ENCODE measurements at places on chromosomes 16 and 17.
A peak's percentile ranks its signal among the peaks of the same experiment; 100 is the strongest.

DNA sequence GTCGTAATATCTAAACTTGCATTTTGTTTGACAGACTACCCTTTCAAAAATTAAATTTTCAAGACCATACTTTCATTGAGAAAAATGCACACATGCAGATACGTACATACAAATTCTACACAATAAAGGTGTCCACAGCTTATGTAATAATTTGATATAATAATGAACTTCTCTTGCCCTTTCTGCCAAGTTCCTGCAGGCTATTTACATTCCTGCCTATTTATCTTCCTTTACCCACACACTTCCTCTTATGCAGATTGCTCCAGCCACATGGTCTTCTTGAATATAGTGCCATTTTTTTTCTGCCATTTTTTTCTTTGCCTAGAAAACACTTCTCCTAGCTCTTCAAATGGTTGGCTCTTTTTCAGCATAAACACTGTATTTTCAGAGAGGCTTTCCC is 826.9 kb upstream of the CDH8 start:
- DNase-seq, result no peak

DNA sequence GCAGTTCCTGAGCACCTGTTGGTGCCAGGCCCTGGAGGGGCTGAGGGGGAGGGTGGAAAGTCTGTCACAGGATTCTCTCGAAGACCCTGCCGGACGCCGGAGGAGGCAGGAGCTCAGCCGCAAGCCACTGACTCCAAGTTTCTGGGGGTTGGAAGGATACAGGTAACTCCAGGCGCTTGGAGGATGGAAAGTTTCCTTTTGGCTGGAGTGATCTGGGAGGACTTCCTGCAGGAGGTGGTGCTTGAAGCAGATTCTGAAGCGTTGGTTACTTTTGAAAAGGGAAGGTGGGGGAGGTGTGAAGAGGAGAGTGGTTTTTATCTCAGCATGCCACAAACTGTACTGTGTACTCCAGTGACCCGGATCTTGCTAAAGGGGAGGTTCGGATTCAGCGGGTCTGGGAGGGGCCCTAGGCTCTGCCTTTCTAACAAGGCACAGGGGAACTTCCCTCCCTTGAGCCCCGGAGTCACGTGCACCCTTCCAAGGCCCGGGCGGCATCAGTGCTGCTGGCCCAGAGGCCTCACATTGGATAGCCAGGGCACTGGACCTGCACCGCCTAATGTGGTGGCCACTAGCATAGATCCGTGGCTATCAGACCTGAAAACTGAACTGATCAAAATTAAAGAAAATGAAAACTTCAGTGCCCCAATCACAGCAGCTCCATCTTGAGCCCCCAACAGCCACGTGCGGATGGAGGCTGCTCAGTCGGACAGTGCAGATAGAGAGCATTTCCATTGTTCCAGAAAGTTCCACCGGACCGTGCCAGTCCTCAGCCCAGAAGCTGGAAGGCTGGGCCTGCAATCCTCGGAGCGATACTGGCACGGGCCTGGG is 42.2 kb upstream of the GSE1 start:
- DNase-seq, result peak; percentile 21

- no peak for DNase-seq
These were observed 13.8 kb downstream of the SIAH1 start for GRCh38 chr16:48371393-48371780.

DNA sequence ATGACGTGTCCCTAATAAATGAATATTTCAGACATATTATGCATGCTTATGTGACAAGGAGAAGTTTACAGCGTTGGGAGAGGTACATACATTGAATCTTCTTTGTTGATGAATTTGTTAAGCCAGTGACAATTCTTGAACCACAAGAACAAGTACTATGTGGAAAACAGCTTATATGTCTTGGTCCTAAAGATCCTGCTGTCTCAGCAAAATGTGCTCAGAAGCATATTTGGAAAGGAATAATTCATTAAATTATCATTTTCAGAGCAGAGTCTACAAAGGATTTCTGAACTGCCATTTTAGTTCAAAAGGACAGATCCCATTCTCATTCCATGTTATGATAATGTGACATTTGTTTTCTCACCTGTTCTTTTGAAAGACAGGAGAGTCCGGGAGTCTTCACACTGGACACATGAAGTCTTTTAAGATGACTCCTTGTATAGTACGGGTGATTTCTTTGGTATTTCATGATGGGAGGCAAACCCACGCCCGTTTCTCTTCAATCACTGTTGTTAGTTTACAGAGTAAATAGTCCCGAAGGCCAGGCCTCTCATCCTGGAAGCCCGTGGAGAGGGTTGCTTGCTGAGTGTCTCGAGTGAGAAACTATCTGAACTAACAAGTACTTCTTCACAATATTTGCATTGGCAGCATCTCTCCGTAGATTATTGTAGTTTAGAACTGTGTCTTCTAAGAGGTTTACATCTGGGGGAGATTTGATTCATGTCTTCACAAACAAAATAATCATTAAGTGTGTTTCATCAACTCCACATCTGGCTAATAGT is 26.7 kb downstream of the VPS35L start:
- DNase-seq, result no peak

- no peak for DNase-seq
These were observed 41.0 kb downstream of the SLC7A5 start for GRCh38 chr16:87828071-87828906.

- no peak for DNase-seq
These were observed 6.3 kb downstream of the RAB40C start for GRCh38 chr16:595942-596735.

- no peak for DNase-seq
These were observed 61.9 kb upstream of the CIBAR2 start for GRCh38 chr16:85173981-85174751.

DNA sequence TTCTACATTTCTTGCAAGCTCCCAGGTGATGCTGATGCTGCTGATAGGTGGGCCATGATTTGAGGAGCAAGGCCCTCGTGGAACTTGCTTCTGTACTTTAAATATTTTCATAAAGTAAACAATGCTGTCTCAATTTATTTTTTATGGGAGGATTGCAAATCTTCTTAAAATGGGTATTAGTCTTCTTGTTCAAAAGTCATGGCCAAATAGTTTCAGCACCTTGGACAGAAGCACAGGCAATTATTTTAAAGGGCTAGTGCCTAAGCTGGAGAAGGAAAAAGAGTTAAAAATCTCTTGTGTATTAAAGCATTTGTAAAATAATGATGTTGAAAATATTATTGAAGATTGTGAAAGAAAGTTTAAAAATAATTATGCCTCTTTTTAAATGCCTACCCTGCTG is 50.5 kb downstream of the GPR139 start:
- no peak for DNase-seq

DNA sequence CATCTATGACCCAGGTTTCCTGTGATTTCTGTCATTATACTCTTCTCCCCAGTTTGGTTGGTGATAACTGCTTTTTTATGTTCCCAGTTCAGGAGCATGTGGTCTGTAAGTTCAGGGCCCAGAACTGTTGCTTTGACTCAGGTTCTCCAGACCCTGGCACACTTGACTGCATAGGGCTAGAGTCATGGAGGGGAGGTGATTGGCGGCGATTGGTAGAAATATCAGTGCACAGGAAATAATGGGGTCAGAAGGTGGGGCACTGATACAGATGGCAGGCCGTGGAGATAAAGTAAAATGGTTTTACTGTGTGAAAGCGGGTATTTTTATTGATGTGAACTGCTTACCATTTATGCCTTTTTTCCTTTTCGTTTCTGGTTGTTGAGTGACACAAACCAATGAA is 28.7 kb downstream of the TAC4 start:
- DNase-seq, result no peak

GRCh38 chr16:79648826-79649225 is 48.3 kb upstream of the MAF start:
- no peak for DNase-seq

DNA sequence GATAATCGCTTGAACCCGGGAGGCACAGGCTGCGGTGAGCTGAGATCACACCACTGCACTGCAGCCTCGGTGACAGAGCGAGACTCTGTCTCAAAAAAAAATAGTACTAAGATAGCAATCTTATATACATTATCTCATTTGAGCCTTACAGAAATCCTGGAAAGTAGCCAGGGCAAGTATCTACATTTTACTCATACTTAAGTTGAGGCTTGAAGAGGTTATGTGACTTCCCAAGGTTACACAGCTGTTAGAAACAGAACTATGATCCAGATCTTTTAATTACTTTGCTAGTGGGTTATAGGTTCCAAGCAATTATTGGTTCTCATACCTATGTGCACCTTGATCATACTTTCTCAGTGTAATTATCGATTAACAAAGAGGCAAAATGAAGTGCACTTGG is 15.4 kb downstream of the C17orf78 start:
- no peak for DNase-seq

- DNase-seq, result no peak
These were observed 117.4 kb downstream of the HIC1 start for GRCh38 chr17:2172077-2172851.

DNA sequence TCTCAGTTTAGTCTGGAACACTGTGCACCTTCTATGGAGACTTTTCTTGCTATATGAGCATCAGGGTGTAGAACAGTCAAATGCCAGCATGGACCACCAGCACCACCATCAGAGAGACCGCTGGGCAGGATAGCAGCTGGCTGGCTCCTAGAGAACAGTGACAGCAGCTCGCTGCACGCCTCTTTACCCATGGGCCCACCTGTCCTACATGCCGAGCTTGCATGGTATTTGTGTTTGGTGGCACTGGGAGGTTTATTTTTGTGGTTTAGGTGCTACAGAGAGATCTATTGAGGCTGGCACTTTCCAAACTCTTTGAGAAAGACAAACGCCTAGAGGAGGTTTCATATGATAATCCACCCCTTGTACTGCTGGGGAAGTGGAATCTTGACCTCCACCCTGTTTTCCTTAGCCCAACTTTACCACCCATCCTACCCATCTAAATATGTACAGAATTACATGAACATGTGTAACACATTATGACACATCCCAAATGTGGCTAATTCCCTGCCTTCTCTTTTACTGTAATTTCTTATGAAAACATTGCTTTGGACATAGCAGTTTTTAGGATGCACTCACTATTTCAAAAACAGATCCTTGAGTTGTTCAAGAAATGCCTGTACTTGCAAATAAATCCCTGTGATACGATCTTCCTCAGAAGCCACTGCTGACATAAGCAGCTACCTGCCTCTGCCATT is 46.3 kb downstream of the COG7 start:
- no peak for DNase-seq

- DNase-seq, result no peak
These were observed 6.4 kb downstream of the FCSK start for GRCh38 chr16:70460737-70461261.

GRCh38 chr16:89902980-89903379 is 15.7 kb upstream of the MC1R start:
- no peak for DNase-seq

- no peak for DNase-seq
These were observed 14.6 kb upstream of the CIITA start for GRCh38 chr16:10862438-10862837.

- no peak for DNase-seq
These were observed 337.4 kb downstream of the WWOX start for GRCh38 chr16:78436846-78437245.

GRCh38 chr17:32443827-32444300 is 446 bp upstream of the PSMD11 start:
- DNase-seq, result no peak

DNA sequence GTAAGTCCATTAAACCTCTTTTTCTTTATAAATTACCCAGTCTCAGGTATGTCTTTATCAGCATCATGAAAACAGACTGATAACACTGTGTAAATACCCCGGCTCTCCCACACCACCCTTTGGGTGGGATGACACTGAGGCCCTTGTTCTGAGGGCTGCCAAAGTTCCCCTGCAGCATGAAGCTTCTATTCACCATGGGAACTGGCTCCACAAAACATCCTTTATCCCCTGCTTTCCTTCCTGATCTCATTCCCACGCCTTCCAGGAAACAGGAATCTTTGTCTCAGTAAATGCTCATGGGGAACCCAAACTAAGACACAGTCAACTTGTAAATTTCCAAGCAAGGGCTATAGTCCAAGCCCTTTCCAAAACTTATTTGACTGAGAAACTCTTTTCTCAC is 88.4 kb downstream of the ABCC12 start:
- no peak for DNase-seq

DNA sequence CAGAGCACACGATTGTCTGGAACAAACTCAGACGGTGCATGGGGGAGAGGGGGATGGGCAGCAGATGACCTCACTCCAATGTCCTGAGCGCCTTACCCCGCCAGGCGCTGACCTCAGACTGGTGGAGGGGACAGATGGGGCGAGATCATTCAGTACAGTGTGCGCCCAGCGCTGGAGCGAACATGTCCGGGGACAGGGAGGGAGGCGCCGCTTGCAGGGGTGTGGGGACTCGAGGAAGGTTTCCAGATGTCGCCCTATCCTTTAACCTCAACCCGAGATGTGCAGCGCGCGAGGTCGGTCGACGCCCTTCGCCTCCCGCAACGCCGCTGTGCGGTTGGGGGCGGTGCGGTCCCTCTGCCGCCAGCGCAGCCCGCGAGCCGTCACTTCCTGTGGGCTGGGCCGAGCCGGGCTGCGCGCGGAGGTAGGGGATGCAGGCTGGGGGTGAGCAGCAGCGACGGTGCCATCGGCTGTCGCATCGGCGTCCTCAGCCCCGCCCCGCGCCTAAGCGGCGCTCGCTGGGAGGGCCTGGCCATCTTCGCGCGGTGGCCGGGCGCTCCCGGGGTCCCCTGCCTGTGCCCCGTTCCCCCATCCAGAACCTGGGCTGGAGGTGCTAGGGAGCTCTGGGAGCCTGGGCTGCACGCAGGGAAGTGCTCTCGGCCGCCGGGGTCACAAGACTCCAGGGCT is 5.3 kb upstream of the CDR2L start:
- DNase-seq, result peak; percentile 81

DNA sequence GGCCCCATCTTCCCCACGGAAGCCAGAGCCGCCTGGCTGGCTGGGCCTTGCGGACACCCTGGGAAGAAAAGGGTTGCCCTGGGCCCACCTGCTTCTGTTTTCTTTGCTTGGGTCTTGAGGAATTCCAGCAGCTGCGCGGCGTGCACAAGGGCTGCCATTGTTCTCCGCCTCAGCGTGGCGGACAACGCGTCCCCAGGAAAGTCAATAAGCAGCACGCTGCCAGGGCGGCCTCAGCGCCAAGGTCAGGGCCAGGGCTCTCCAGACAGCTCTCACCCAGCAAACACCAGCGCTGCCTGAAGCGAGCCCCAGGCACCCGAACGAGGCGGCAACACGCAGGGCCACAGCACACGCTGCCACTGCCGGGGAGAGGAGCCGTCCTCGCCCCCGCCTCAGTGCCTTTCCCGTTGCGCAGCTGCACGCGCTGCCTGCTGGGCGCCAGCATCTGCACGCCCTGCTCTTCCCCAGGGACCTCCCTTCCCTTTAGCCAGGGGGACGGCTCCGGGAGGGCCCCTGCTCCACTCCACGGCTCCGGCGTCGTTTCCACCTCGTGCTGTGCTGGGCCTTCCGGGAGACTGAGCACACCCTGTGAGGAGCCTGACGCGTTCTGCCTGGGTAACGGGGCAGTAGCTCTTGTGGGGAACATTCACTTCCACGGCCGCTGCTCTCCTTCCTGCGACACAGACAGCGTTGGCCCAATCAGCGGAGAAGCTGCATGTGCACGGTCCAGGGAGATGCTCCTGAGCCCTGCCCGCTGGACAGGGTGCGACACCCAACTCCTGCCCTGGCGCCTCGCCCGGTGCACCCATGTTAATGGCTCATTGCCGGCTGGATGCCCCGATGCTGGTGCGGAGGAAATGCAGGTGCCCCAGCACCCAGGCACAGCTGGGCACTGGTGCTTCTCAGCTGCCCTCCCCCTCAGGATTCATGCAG is 57.8 kb downstream of the LMF1 start:
- DNase-seq, result no peak
